NCI-H1105 treated with DMSO at 0.1 percent for 48 hours (cell line): ENCODE measurements at places on chromosomes 5 and 9.

GRCh38 chr9:131840220-131840619 is 100.3 kb upstream of the RAPGEF1 start:
- no peak for DNase-seq

- DNase-seq: no peak
Measured at GRCh38 chr5:172723508-172723907, 47.5 kb downstream of the DUSP1 start.

GRCh38 chr5:31767335-31768031 is 128.6 kb downstream of the PDZD2 start:
- no peak for DNase-seq

GRCh38 chr5:172771439-172772111 is 580 bp upstream of the DUSP1 start:
- DNase-seq: no peak

- DNase-seq: no peak
Measured at GRCh38 chr9:107948601-107949000, 459.0 kb upstream of the KLF4 start.

DNA sequence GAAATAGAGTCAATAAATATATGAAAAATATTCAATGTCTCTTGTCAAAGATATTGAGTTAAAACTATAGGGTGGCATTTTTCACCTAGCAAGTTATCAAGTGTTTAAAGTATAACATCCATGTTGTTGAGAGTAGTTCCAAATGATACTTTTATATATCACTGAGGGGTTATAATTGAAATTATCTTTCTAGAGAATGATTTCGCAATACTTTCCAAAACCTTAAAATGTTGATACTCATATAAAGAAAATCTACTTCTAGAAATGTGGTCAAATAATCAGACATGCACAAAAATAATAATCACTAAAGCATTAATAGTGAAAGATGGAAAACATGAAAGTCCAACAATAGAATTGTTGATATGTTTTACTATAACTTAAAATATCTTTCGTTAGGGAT is 50.1 kb downstream of the OXCT1 start:
- DNase-seq: no peak

DNA sequence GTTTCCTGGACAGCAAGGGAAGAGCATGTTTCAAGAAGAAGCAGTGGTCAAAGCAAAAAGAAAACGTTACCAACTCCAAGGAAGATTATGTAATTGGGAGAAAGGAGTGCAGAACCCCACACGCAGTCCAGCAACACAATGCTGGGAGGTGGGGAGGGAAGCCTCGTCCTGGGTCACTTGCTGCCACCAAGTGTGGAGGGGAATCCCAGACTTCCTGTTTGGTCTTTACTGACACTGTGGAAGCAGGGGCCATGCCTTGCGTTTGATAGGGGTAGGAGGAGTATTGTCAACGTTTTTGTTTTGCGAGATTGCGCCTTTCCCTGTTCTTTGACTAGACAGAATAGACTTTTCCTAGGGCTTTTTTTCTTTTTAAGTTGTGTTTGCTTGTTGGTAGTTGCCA is 421.0 kb downstream of the KDM4C start:
- no peak for DNase-seq

- no peak for DNase-seq
Measured at GRCh38 chr9:616694-617093, 224.8 kb upstream of the DMRT1 start.

DNA sequence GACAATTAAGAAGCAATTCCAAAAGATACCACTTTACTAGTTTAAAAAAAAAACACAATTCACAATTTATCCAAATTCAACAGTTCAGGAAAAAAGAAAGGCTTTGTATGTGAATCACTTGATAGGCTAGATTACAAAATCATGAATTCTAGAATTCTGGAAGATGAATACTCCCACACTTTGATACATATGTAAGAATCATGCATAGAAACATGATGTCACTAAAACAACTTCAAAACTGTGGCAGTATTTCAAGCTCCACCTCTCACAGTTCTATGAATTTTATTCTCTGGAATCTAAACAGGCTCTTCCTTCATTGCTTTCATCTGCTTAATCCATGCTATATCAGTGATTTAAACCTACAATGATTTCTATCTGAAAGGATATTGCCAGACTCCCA is 51.0 kb downstream of the GNAQ start:
- no peak for DNase-seq

GRCh38 chr5:151085517-151086041 is 4.7 kb upstream of the TNIP1 start:
- DNase-seq: no peak

- DNase-seq: no peak
Measured at GRCh38 chr5:151238303-151238741, 14.4 kb upstream of the CCDC69 start.

DNA sequence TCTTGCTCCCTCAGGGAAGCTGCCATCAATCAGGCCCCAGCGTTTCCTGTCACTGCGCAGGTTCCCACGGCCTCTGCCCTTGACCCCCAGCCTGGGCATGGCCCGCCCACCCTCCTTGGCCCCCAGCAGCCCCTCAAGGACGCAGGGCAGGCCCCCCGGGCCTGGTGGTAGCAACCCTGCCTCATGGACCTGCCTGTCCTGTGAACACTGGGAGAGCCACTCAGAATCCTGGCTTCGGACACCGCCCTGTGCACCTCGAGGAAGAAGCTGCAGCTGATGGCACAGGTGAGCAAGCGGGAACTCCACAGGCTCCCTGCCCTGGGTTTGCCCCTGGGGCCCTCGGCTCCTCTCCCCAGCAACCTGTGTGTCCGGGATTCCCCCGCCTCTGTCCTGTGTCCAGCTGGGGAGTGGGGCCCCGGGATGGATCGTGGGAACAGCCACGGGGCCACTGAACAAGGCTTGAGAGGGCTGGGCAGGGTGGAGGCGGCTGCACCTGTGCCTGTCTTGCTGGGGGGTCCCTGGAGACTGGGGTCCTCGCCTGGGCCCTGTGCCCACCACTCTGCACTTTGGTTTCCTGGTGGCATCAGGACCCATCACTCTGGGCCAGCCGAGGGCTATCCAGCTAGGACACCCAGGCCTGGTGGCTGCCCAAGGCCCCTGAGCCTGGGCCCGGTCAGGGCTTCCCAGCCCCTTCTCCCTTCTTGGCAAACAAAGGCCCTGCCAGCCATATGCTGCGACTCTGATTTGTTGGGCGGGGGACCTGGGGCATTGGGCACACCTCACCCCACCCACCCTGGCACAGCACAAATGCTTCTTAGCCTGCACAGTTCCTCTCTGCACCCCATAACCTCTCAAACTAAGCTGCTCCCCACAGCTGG is 33.5 kb upstream of the EGFL7 start:
- DNase-seq: no peak

GRCh38 chr5:109482748-109483147 is 73.0 kb upstream of the PJA2 start:
- DNase-seq: no peak

- DNase-seq: no peak
Measured at GRCh38 chr5:151461312-151461711, 13.9 kb downstream of the SLC36A1 start.

- no peak for DNase-seq
Measured at GRCh38 chr5:93721071-93721470, 20.3 kb downstream of the POU5F2 start.
